ENCODE measurements at places on chromosomes 4 and X. TPM values are rescaled to one million over a fixed set of nuclear protein-coding genes. Genes with fewer than 3 reads are reported as not detected.

The HS6ST2 gene
- total RNA-seq, result 7.3 TPM

The TLL1 gene
- 0.46 TPM for total RNA-seq

The SHISA3 gene
- 5.7 TPM for total RNA-seq

The SFRP2 gene
- 505 TPM for total RNA-seq

The MEPE gene
- not detected for total RNA-seq

The F11 gene
- 1.6 TPM for total RNA-seq

The PAGE4 gene
- 0.82 TPM for total RNA-seq

The NKRF gene
- 13.0 TPM for total RNA-seq

The TMSB15B gene
- total RNA-seq, result 11.4 TPM

The CFAP47 gene
- total RNA-seq, result 0.07 TPM

DNA sequence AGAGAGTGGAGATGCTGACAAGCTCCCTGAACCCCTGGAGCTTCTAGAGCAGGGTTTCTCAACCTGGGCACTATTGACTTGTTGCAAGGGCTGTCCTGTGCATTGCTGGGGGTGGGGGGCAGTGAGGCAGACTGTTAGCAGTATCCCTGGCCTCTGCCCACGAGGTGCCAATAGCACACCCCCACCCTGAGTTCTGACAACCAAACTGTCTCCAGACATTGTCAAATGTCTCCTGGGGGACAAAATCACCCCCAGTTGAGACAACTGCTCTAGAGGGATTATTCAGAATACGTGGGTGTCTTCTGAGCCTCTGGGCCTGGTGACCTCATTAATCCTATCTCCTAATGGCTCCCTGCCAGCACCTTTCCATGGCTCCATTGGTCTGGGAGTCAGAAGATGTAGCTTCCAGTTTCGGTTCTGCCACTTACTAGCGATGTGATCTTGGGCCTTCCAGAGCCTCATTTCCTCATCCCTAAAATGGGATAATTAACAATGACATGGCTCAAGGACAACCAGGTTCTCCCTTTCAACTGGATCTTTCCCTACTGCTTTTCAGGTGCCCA is 17.6 kb upstream of the PJA1 start:
- no peak for DNase-seq

- no peak for DNase-seq
These were observed 37.7 kb downstream of the GPR82 start for GRCh38 chrX:41761702-41762101.

- no peak for DNase-seq
These were observed 22.3 kb upstream of the VSIG1 start for GRCh38 chrX:108022491-108023089.

DNA sequence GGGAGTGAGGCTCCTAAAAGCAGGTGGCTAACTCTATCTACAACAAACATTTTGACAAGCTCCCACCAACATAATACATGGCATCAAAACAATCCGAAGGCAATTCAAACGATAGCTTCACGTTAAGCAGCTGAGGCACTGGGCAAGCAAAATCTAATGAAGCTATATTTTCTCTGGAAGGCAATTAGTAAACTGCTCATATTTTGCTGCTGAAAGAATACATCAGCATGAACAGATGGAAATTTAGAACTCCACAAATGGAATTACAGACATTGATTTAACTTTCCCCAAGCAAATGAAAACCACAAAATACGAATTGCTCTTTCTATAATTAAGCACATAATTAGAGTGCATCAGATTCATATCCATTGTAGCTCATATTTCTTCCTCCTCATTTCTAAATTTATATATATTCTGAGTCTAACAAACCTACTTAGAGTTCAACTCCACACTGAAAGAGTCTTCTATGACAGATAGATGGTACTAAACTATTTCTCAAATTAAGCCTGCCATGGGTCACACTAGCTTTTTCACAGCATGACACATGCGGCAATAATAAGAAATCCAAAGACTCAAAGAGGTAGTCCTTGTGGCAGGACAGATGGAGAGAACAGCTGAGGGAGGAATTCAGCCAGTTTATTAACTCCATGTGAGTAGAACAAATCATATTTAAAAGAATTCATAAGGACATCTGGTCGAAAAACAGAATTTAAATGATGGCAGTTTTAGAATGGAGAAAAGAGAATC is 305.4 kb downstream of the MAPK10 start:
- no peak for DNase-seq

GRCh38 chr4:73693811-73694210 is 46.6 kb upstream of the CXCL8 start:
- no peak for DNase-seq

DNA sequence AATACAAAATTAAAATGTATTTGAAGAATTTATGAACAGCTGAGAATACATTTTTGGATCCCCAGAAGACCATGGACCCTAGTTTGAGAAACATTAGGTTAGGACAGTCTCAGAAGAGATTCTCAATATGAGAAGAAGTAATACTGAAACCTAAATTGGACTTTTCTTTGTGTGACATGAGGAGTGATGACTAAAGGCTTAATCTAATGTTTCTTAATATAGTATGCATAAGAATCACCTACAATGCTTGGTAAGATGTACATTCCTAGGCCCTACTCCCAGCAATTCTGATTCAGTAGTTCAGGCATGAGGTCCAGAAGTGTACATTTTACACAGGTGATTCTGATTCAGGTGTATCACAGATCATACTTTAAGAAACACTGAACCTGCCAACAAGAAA is 31.6 kb upstream of the HUWE1 start:
- DNase-seq, result no peak

DNA sequence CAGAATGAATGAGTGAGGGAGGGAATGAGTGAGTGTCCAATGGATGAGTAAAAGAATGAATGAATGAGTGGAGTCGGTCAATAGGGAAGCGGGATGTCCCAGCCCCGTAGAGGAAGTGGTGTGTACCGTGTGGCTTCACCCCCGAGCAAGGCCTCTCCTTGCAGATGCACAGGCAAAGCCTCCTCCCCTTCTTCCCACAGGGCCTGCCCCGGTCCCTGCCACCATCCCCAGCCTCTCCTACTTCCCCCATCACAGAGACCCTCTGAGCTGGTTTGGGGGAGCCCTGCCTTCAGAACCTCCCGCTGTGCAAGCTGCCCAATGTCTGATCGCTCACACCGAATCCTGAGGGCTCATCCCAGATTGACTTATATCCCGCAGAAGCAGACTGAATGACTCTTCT is 13.6 kb downstream of the HTRA3 start:
- no peak for DNase-seq

- no peak for DNase-seq
These were observed 1411.1 kb upstream of the TENM3 start for GRCh38 chr4:180832073-180832472.

GRCh38 chr4:126306152-126306869 is 991.6 kb downstream of the FAT4 start:
- no peak for DNase-seq

- no peak for DNase-seq
These were observed 87.4 kb downstream of the PLAC1 start for GRCh38 chrX:134570899-134571298.

GRCh38 chr4:2102045-2102883 is 43.1 kb downstream of the NAT8L start:
- DNase-seq, result no peak

DNA sequence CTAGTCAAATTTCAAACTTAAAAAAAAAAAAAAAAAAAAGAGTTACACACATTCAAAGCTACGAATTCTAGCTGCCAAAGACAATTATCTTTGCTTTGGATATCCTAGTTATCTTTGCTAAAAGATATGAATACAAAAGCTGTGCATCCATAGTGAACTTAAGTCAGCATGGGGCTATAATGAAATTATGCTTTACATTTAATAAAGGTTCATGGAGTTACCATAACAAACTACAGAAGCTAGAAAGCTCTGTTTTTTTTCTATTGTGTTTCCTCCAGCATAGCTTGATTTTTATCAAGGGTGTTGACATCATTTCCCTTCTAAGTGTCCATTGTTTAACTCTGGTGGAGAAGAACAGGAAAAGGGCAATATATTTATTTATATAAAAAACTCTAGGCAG is 234.1 kb downstream of the ANKRD50 start:
- no peak for DNase-seq

DNA sequence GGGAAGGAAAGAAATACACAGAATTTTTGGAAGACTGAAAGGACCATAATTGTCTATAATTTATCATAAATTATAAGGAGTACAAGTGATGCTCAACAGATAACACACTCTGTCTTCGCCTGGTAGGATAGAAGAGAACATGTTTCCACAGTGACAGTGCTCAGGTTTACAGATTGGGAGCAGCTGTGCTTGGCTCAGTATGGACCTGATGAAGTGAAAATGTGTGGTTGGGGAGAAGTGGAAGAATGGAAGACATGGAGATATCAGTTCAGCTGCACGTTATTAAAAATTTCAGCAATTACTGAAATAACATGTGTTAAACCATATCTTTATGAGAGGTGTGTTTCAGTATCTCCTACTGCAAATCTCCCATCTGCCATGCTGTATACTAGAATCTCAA is 90.6 kb downstream of the TLL1 start:
- DNase-seq, result no peak

GRCh38 chr4:86670756-86671155 is 76.6 kb downstream of the PTPN13 start:
- DNase-seq, result no peak

DNA sequence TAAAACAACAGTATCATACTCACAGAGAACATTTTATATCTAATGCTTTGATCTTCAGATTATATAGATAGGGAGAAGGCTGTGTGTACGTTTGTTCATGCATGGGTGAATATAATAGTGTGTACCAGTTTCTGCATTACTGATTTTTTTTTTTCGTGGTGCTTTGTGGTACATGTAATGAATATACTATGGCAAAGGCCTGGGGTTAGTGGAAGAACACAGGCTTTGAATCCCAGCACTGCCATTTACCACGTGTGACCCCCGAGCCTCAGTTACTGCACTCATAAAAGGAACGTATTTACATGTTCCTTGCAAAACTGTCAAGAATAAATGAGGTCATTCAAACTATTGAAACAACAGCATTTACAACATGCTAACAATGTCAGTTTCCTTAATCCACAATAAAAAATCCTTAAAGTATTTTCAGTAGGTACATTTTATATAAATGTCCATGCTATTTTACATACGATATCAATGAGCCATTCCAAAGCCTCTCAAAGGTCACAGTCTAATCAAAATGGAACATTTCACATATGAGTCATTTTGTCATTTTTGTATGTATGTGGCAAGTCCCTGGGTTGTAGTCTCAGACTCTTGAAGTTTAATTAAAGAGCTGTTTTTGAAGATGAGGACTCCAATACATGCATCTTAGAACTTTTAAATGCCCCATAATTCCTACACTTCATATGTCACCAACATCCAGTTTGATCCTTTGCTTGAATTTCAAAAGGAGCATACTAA is 242.8 kb downstream of the PPP3CA start:
- DNase-seq, result no peak

Measured in WTC11 (cell line).